ENCODE measurements at places on chromosomes 6 and 20.

- no peak for DNase-seq
Measured at GRCh38 chr6:81252231-81252630, 500.2 kb downstream of the TENT5A start.

GRCh38 chr6:130717657-130718056 lies 109.5 kb upstream of the SMLR1 start:
- DNase-seq, result no peak

DNA sequence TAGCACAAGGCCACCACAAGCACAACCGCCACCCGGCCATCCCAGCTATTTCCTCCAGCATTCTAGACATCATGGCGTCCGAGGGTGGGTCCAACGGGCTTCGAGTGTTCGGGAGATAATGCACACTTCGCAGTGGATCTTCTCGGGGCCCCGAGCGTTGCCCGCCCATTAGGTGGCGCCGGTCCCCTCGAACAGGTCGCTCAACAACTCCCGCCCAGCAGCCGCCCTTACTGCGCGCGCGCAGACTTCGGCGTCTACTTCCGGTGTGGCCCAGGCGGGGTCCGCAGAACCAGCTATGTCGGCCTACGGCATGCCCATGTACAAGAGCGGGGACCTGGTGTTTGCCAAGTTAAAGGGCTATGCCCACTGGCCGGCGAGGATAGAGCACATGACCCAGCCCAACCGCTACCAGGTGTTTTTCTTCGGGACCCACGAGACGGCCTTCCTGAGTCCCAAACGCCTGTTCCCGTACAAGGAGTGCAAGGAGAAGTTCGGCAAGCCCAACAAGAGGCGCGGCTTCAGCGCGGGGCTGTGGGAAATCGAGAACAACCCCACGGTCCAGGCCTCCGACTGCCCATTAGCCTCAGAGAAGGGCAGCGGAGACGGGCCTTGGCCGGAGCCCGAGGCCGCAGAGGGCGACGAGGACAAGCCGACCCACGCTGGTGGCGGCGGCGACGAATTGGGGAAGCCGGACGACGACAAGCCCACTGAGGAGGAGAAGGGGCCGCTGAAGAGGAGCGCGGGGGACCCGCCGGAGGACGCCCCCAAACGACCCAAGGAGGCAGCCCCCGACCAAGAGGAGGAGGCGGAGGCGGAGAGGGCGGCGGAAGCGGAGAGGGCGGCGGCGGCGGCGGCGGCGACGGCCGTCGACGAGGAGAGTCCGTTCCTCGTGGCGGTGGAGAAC lies at the start of gene HDGFL1:
Gene HDGFL1 (plus strand): TSS at position 286 of the 904 bp plus-strand sequence. CDS start 10 bp downstream, at position 296.
- DNase-seq, result no peak

DNA sequence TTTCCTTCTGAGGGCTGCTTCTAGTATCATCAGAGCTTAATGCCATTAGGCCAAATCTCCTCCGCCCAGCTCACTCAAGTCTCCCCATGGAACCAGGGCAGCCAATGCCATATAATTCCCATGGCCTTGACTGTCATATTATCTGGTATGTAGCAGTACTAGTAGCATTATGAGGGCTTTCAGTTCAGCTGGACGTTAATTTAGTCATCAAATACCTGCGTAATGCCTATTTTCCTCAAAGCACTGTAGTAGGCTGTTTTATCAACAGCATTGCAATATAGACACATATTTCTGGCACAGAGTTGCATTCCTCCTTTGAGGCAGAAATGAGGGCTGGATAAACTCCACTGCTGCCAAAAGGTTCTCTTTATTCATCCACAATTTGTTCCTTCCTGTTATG lies 1.7 kb downstream of the KCTD20 start:
- DNase-seq, result no peak

DNA sequence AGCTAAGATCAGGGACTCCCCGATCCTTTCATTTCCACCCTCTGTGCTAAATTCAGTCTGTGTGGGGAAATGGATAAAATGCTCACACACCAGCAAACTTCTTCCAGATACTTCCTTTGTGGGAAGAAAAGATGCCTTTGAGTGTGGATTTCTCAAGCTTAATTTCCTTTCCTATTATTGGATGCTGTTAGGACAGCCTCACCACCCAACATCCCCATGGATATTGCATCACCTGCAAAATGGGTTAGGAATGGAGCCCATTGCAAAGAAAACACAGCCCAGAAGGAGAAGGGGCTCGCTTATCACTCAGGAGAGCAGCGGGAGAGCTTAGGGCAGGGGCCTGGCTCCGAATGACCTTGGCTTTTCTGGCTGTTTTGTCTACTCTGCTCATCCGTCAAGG lies 272.2 kb downstream of the CDC5L start:
- DNase-seq, result no peak

DNA sequence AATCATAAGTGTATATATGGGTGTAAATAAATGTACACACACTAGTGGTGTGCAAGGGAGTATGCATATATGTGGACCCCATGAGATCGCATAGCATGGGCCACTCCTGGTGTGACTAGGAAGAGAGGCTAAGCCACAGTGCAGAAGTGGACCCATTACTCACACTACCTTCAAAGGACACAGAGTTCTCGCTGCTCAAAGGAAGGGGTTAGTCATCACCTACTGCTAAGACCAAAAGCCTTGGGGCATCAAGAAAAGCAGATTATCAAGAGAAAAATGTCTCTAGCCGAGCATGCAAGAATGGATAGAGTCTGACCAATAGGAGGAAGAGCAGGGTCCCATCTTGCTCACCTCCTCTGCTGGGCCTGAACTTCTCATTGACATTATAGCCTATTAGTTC lies 195.5 kb downstream of the MAFB start:
- no peak for DNase-seq

DNA sequence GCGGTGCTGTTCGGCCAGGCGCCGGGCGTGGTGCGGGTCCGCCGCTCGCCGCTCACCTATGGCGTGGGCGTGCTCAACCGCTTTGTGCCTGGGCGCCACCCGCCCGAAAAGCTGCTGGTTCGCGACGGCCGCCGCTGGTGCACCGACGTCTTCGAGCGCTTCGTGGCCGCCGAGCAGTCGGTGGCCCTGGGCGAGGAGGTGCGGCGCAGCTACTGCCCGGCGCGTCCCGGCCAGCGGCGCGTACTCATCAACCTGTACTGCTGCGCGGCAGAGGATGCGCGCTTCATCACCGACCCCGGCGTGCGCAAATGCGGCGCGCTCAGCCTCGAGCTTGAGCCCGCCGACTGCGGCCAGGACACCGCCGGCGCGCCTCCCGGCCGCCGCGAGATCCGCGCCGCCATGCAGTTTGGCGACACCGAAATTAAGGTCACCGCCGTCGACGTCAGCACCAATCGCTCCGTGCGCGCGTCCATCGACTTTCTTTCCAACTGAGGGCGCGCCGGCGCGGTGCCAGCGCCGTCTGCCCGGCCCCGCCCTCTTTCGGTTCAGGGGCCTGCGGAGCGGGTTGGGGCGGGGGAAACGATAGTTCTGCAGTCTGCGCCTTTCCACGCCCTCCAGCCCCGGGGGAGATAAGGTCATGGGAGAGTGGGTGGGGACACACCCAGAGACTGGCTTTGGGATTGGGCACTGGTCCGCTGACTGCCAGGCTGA lies 15.7 kb downstream of the ADISSP start:
- no peak for DNase-seq

GRCh38 chr6:83215131-83216047 lies 22.2 kb downstream of the RWDD2A start:
- DNase-seq, result peak; percentile 58

GRCh38 chr6:26200918-26201721 lies 113.9 kb downstream of the HFE start:
- no peak for DNase-seq

- DNase-seq, result no peak
Measured at GRCh38 chr6:80482056-80482455, 375.6 kb downstream of the BCKDHB start.

DNA sequence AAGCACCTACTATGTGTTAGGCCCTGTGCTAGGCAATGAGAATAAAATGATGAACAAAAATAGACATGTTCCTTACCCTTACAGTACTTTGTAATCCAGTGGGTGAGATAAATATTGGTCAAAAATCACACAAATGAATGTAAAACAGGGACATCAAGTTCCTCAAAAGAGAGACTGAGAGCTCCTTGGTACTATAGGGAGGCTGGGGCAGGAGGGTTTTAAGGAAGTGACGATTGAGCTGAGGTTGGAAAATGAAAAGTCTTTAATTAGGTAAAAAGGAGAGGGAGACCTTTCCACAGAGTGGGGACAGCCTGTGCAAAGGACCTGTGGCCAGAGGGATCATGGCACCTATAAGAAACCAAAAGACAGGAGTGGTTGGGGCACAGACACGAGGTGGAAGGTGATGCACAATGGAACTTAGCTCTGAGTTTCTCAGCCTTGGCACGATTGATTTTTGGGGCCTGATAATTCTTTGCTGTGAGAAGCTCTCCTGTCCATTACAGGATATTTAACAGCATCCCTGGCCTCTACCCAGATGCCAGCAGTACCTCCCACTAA lies 140.3 kb downstream of the CEP57L1 start:
- DNase-seq, result no peak

- no peak for DNase-seq
Measured at GRCh38 chr6:90787446-90787845, 200.6 kb upstream of the MAP3K7 start.

GRCh38 chr6:71349395-71349794 lies 60.8 kb downstream of the OGFRL1 start:
- DNase-seq, result peak; percentile 39

DNA sequence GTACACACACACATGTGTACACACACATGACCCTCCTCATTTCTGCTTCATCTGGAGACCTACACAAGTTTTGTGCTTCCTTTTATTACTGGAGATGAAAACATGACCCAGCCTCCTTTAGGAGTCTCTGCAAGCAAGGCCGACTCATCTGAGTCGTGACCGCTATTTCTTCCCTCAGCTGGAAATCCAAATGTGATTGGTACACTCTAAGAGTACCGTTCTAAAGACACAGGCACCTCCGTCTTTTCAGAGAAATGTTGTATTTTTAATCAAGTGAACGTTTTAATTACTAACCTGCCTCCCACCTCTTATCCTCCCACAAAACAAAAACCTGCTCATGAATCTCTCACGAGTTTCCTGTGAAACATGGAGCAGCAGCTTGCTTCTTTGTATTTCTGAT lies 63.0 kb downstream of the LAMP5 start:
- no peak for DNase-seq

DNA sequence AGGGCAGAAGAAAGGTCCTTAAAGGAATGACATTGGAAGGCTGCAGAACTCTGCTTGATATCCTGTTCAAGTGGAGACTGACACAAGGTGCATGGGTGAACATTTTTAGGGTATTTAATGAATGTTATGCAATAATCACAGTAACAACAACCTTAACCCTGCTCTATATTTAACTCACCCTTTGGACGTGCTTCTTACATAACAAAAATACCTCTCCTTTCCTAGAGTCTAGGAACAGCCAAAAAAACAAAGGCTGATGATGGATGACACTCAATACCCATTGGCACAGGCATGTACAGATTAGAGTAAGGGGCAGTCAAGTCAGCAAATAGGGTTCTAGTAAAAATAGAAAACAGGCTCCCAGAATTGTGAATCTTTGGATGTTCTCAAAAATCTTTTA lies 30.6 kb downstream of the ROS1 start:
- DNase-seq, result no peak

GRCh38 chr6:13369591-13369990 lies 41.3 kb upstream of the TBC1D7 start:
- DNase-seq, result no peak

Measured in SJSA1 (cell line).